ENCODE measurements at places on chromosomes 4 and X.

DNA sequence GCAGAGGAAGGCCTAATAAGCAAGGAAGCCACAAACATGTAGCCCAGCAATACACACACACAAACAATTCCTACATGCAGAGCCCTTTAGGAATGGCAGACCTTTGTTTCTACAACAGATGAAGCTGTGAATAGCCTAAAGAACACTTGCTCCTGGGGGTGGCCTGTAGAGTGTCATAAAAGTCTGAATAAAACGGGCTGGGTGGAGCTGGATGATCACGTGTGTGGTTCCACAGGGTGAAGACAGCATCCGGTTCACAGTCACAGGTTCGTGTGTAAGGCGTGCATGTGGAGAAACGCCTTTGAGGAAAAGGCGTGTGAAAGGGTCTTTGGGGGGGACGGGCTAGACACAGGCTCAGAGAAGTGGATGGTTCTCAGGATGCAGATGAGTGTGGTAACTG is 156.1 kb downstream of the AFAP1 start:
- DNase-seq, result no peak

DNA sequence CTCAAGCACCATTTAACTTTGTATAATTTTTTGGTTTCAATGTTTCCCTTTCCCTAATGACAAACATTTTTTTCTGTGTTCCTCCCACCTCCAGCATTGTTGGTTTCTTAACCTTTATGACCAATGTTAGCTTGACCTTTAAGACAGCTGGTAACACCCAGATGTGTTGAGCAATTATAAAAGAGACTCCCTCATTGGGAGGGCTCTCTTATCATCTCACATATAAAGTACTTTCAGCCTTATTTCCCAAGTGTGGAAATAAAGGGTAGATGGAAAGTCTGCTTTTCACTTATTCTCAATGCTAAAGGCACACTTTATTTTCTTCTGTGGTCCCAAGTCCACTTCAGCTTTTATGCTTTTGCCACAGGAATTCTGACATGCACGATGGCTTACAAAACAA is 1420.4 kb downstream of the RAPGEF2 start:
- DNase-seq, result no peak

DNA sequence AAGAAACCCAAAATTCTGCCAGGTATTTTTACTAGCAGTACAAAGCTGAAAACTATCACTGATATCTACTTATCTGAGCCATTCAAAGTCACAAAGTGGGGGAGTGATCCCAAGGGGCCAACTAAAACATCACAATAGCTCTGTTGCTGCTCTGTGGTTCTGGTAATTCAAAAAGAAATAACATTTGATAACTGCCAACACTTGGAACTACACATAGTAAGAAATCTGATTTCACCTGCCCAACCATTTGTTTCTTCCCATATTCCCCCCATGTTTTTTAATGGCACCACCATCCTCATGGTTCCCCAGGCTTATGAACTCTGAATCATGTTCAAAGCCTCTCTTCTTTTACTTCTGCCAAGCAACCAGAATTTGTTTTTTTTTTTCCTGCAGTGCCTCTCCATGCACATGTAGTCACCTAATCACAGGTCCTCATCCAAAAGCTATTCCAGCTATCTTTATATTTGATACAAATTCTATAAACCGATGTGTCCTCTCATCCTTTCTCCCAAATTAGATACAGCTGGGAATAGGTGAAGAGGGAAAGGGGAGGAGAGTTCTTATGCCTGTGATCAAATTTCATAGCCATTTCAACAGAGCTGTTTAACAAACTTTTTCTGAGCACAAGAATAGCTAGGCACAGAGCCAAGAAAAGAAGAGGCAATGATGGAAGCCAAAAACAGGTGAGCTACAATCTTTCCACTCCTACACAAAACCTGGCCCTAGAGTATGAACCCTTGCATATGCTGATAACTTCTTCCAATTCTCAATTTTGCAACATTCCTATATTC is 7.7 kb downstream of the AMMECR1 start:
- DNase-seq, result no peak

- no peak for DNase-seq
Measured at GRCh38 chrX:15349046-15349445, 13.7 kb upstream of the PIGA start.

GRCh38 chrX:37476571-37477170 is 94.8 kb upstream of the LANCL3 start:
- DNase-seq, result no peak

DNA sequence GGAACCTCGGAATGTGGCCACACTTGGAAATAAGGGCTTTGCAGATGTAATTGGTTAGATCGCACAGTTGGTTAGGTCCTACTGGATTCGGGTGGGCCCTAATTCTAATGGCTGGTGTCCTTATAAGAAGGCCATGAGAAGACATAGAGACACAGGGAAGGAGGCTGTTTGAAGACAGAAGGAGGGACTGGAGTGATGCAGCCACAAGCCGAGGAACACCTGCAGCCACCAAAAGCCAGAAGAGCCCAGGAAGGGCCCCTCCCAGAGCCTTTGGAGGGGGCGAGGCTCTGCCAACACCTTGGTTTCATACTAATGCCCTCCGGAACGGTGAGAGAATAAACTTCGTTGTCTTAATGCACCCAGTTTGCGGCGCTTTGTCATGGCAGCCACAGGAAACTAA is 47.0 kb downstream of the EVC start:
- no peak for DNase-seq

DNA sequence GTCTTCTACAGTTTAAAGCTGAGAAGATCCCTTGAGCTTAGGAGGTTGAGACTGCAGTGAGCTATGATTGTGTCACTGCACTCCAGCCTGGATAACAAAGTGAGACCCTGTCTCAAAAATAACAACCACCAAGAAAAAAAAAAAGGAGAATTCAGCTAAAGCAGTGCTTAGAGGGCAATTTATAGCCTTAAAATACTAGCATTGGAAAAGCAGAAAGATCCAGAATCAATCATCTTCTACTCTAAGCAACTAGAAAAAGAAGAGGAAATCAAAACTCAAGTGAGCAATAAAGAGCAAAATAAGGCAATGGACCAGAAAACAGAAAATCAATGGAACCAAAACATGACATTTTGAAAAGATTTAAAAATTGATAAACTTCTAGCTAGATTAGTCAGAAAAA is 639 bp upstream of the PI4K2B start:
- no peak for DNase-seq
